ENCODE measurements at places on chromosomes 2 and 18.

DNA sequence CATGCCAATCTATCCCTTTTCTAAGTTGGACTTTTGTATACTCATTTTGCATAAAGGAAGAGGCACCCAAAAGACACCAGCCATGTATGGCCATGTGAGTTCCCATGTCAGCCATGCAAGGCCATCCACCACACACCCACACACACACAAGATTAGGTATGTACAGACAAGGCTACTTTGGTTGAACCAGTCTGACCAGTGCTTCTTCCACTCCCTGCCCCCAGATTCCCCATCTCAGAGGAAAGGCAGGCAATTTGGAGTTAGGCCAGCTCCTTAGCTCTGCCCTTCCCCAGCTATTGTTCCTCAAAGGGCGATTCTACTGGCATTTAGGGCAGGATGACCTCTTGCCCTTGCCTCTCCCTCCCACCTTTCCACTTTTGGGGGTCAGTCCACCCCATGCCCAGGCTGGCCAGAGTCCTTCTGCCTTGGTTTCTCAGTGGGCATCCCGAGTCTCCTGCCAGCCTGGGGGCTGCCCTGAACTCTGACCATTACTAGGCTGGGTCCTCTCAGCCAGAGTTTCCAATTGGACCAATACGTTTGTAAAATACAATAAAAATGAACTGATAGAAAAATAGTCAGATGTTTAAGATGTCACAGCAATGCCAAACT, 101.1 kb downstream of the ZBTB7C start:
- peak; percentile 34 for DNase-seq

DNA sequence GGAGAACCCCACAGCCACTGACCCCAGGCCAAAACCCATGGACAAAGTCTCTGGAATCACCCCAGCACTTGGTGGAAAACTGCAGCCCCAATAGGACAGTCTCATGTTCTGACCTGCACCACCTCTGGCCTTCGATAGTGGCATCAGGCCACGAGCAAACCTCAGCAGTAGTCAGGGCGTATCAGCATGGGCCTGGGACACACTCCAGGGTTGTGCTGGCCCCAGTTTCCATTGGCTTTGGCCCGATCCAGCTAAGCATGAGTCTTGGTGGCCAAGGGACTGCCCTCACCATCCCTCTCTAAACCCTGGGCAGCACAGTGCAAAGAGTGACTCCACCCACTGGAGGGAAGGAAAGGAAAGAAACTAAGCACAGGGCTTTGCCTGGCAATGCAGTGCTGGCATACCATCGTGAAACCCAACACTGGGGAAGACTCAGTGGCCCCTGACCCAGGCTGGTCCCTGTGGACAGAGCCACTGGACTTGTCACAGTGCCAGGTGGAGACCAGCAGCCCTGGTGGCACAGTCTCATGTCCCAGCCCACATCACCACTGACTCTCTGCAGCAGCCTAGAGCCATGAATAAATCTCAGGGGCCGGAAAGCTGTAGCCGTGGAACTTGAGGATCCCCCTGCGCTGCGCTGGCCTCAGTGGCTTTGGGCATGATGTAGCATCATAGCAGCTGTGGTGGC, 46.3 kb downstream of the ZNF519 start:
- no peak for DNase-seq

DNA sequence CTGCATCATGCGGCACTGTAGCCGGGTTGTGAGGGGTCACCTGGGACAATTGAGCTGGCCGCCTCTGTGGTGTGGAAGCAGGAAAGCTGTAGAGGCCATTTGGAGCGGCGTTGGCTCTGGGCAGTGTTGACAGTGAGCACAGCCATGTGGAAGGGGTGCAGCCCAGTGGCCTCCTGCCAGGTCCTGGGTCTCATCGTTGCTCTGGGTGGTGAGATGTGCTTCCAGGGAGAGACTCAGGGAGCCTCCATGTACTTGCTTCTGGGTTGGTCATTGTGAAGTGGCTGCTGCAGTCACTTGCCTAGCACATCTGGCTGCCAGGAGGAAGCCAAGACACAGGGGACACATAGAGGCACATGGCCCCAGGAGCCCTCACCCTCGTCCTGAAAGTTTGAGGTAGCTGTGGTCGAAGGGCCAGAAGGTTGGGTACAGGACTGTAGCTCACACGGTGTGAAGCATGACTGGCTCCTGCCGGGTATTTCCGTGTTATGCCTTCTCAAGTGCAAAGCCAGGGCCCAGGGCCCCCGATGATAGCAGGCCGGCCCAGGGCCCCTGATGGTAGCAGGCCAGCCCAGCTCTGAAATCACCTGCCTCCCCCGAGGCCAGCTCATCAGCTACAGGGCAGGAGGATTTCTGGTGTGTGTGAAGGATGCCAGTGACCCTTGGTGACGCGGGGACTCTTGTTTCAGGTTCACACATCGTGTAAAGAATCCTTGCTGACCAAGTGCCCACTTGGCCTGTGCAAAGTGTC, 82.6 kb downstream of the DGKD start:
- DNase-seq: no peak

DNA sequence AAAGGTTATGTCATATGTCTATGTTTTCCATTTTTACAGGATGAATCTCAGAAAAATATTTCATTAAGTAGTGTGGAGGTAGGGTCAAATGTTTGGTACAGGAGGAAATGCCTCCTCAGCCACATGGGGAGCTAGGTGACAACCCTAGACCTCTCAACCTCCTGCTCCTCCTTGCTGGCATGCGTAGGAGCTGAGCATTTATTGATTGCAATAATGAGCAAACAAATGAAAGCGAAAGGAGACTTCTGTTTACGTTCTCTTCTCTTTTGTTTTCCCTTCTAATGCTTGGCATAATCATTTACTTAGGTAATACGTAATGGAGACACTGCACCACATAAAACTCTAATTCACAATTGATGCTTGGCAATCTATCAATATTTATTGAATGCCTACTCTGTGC, 95.1 kb upstream of the CCBE1 start:
- DNase-seq: no peak

DNA sequence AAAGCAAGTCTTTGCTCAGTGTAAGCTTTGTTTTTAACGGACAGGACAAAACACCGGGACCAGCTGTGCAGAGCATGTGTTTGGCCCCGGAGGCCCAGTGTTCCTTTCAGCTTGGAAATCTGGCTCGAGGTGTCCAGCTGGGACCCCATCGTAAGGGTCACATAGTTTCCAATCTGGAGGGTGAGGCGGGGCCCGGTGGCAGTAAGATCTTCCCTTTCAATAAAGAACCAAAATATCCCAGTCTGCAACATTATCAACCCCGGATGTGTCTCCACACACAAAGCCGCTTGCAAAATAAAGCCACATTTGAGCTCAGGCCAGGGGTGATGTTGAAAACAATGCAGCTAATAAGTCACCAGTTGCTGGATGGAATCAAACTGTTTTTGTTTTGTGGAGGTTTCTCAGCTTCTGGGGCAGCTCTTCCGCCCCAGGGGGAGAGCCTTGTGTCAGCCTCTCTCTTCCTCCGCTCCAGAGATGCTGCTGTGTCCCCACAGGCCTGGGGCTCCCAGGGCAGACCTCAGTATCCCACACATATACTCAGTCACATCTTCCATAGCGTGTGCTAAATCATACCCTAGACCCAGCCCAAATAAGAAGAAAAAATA, 138.6 kb upstream of the GLI2 start:
- DNase-seq: no peak

- peak; percentile 27 for DNase-seq
Observed at GRCh38 chr2:128986026-128986715, 667.5 kb upstream of the HS6ST1 start.

- DNase-seq: no peak
Observed at GRCh38 chr2:68333931-68334330, 14.2 kb upstream of the CNRIP1 start.

- no peak for DNase-seq
Observed at GRCh38 chr2:122421775-122422174, 666.3 kb downstream of the TSN start.

DNA sequence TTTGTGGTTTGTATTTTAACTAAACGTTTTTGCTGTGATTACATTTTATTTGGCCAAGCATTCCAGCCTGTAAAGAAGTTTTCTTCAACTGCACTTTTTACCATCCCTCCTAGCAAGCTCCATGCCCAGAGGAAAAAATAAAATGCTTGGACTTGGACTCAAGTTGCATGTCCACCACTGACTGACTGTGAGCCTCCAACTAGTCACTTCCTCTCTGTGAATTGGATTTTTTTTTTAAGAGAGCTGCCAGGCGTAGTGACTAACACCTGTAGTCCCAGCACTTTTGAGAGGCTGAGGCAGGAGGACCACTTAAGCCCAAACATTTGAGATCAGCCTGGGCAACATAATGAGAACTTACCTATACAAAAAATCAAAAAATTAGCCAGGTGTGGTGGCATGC, 1185.2 kb upstream of the PIK3C3 start:
- no peak for DNase-seq
